ENCODE measurements at places on chromosomes 7 and 10. TPM values are rescaled to one million over a fixed set of nuclear protein-coding genes. Genes with fewer than 3 reads are reported as not detected.

- DNase-seq: no peak
These were observed 22.4 kb downstream of the ADCYAP1R1 start for GRCh38 chr7:31074403-31075085.

SUN3 gene
- 0.29 TPM for polyA plus RNA-seq

DNA sequence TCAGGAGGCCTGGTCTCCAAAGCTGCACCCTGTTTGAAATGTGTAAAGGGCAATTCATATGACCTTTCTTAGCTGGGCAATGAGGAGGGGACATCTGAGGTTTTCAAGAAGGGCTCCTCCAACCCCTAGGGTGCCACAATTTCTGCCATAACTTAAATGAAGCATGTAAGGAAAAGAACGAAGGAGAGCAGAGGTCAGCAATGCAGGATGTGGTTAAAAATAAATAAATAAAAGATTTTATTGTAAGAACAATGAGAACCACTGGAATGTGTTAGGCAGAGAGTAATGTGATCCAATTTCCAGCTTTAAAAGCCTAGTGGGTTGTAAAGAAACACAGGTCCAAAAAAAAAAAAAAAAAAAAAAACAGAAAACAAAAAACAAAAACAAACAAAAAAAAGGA lies 673.1 kb downstream of the TNS3 start:
- no peak for DNase-seq

DNA sequence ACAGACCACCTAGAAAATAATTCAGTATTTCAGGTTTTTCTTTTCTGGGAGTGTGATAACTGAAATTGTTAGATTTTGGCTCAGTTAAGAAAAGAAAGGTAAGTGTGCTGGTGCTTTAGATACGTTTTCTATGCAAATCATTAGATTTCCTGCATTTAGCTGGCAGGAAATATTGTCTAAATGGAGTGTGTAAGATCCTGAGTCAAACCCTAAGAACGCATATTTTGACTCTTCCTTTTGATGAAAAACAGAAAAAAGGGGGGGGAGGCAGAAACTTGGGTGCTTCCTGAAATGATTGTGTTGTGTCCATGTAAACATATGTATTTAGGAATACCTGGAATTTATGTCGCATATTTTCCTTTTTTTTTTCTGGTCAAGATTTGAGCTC lies 1.2 kb downstream of the GRK5 start:
- no peak for DNase-seq

SH2D4B gene
- 0.13 TPM for polyA plus RNA-seq

ZNF853 gene
- 15.0 TPM for polyA plus RNA-seq

PAX4 gene
- polyA plus RNA-seq: not detected

- DNase-seq: no peak
These were observed 50.5 kb downstream of the MRC1 start for GRCh38 chr10:17859492-17860156.

FASTK gene
- 51.9 TPM for polyA plus RNA-seq

DNA sequence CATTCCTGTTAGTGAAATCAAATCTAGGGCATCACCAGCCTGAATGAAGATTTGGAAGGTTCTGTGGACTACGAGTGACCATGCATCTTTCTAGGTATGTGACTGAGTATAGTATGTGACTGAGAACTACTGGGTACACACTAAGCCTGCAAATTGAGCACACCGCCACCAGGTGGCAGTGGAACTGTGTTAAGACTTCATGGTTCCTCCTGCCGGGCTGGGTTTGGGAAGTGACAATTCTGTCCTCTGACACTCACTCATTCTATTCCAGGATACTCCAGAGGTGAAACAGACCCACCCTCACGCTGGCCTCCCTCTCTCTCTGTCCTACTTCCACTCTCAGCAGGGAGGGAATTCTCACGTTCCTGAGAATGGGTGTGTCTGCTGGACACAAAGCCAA lies 84.0 kb upstream of the TMEM248 start:
- DNase-seq: no peak

DNA sequence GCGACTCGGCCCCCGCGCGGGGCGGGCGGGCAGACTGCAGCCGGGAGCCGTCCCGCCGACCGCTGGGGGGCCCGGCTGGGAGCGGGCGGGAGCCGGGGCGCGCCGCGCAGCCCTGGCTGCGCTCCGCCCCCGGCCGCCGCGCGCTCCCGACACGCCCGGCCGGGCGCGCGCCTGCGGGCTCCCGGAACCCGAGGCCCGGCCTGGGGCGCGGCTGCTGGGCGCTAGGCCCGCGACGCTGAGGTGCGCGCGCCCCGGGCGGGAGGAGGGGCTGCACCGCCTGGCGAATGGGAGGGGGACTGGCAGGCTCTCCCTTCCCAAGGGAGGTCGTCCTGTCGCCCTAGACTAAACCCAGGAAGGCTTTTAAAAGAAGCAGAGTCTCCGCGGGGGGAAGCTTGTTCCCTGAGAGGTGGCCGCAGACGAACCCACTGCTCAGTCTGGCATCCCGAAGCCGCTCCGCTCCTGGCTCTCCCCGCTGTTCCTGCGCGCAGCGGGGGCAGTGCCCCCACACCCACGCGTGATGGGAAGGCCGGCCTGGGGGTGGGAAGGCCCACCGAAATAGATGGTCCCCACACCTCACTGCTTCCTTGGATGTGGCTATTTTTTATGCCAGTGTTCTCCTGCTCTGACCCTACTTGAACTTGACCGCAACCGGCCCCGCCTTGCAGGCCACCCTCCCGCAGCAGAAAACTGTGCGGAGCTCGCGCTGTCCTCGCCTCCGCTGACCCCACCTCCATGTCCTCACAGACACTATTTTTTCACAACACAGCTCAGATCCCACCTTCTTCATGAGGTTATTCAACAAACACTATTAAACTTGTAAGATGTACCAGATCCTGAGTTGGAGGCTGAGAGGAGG lies at the start of gene VOPP1:
TSS of gene VOPP1 (minus strand) at position 125 of the 856 bp plus-strand sequence. CDS start 178 bp downstream, outside the sequence.
- DNase-seq: peak; percentile 71

DNA sequence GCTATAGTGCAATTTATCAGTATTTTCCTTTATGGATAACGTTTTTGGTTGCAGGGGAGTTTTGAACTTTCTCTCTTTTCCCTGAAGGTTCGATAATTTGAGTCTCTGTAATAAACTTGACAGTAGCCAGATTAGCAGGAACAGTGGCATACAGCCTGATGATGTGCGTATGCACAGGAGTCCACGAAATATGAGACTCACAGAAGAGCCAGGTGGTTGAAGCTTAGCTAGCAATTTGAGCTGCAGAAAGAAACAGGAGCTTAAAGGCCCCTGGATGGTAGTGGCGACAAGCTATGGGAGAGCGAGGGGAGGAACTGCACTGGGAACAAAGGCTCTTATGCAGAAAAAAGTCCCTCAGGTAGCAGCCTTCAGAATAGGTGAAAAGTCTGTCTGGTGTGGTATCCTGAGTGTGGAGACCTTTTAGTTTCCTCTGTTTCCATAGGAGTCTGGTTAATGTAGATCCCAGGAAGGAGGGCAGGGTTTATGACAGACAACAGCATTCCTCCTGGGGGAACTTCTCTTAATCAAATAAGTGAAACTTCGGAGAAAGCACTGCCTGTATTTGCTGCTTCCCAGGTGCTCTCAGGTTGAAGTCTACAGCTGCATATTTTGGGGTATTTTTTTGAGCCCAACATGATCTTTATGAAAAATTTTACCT lies 32.7 kb downstream of the FANK1 start:
- DNase-seq: no peak

GRCh38 chr10:78991187-78991586 lies 77.6 kb upstream of the ZMIZ1 start:
- no peak for DNase-seq

FAM25C gene
- not detected for polyA plus RNA-seq

RNLS gene
- 16.7 TPM for polyA plus RNA-seq

GRCh38 chr7:102085218-102085772 lies 201.4 kb upstream of the SH2B2 start:
- DNase-seq: no peak

DNA sequence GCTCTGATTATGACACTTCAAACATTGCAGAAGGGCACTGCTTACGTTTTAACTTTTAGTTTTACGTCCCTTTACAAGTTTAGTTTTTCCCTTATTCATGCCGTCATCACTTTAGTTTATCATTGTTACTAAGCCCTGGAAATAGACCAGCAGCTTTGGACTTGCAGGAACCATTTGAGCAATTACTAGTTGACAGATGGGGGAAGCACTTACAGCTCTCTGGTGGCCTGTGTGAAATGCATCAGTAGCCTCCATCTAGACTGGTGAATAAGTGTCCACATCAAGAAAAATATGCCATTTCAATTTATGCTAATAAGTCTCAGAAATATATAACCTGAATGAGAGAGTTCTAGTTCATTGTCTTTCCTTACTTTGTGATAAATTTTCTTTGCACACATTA lies 194.9 kb upstream of the GRM3 start:
- no peak for DNase-seq

GRID1 gene
- 2.1 TPM for polyA plus RNA-seq

OPN1SW gene
- 1.5 TPM for polyA plus RNA-seq

CLCN1 gene
- polyA plus RNA-seq: 0.11 TPM

DNA sequence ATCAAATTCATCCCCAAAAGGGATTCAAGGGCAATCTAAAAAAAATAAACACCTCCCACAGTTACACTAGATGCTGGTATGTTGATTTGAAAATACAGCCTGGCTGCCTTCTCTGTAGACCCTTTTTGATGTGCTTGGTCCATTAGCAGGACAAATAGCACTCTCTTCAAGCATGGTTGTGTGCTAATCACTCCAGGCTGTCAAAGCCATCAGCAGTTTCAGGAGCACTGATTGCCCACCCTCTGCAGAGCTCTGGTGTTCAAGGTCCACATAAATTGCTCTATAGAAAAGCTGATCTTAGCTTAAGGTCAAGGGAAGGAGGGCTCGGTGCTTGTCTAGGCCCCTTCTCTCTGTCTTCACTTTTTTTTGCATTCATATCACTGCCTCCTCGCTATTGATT lies 35.4 kb downstream of the PRR15 start:
- DNase-seq: no peak

- no peak for DNase-seq
These were observed 6.4 kb downstream of the UPF2 start for GRCh38 chr10:12036073-12036655.

DNA sequence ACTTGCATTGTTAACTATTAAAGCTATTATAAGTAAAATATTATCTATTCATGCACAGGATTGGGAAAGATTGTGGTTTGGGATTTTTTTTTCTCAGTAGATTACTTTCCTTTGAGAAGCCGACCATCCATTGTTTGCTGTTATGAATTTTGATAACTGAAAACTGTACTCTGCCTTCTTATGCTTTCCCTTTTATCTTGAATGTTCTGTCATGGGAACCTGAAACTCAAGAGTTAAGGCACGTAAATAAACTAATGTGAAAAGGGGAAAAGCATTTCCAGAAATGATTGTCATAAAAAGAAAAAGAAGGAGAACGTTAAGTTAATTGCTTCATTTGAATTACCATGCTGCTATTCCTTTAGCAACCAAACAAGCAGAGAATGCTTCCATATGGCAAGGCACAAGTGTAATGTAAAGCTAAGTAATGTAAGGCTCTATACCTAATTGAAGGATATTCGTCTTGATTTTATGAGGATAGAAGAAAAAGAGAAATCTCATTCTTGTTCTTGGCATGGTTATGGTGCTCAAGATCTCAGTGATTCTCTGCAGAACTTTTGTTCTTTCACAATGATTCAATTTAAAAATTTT lies 370.8 kb downstream of the AUTS2 start:
- no peak for DNase-seq

- no peak for DNase-seq
These were observed 602.9 kb downstream of the IPMK start for GRCh38 chr10:57664815-57665214.

XRCC2 gene
- 6.3 TPM for polyA plus RNA-seq

CCDC172 gene
- not detected for polyA plus RNA-seq

LRRN3 gene
- 5.7 TPM for polyA plus RNA-seq

GALNT17 gene
- 4.6 TPM for polyA plus RNA-seq

DNA sequence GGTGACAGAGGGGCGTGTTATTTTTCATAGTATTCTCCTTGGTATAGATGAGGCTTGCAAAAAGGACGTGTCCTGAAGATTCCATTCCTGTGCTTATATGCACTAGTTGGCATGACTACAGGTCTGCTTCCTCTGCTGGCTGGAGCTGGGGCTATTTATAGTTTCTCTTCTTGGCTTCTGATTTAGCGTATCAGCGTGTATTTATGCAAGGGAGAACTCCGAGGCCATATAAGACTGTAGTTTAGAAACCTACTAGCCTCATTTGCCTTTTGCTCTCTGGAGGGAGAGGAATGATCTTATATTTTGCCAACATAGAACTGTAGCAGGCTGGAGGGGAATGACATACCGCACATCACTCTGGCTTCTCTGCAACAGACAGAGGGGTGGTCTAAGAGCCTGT lies 39.7 kb downstream of the CACNB2 start:
- no peak for DNase-seq

Measured in right renal pelvis (tissue), 4 donors.